Stimulated activated CD4-positive, alpha-beta T cell treated with anti-CD3 and anti-CD28 coated beads, Interleukin-12 subunit alpha, Interleukin-12 subunit beta, amount 100 ng/mL, for 4 hours (primary cell): ENCODE measurements at places on chromosomes 6 and 20.

DNA sequence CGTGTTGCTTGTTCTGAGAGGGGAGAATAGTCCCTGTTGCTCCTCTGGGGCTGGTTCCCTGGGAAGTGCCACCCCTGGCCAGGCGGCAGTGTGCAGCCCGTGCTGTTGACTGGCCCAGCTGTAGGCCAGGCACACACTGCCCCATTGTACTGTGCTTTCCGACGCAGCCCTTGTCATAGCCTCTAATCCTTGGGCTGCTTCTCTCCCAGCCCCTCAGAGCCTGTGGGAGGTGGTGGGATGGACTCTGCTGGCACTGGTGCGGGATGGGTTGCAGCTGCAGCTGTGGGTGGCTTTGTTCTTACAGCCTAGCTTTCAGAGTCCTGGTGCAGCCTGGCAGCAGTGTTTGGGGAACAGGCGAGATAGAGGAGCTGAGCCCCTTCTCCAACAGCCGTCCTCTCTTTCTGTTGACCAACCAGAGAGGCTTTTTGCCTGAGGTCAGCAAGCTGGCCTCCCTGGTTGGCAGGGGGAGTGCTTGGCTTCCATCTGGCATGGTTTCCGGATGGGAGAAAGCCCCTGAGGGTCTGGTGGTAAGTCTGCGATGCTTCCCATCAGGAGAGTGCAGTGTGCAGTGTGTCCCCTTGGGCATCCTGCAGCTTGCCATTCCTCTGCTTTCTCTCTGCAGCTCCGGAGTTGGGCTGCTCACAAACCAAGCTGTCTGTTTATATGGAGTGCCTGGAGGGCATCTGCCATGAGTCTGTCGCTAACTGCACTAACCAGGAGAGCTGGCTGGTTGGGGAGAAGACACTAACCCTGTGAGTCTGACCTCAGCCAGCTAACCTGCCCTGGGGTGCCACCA lies 12.1 kb downstream of the TJAP1 start:
- DNase-seq: no peak

DNA sequence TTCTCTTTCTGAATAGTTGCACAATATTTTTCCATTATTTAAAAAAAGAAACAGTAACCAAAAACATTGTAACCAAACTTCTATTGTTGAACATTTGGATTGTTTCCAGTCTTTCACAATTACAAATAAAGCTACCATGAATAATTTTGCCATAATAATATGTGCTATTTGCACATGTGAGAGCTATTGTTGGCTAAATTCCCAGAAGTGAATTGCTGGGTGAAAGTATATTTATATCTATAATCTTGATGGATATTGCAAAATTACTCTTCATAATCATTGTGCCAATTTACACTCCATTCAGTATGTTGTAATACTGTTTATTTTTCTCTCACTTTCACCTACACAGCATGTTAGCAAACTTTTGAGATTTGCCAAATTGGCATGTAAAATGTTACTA lies 36.6 kb upstream of the SLC22A16 start:
- no peak for DNase-seq

DNA sequence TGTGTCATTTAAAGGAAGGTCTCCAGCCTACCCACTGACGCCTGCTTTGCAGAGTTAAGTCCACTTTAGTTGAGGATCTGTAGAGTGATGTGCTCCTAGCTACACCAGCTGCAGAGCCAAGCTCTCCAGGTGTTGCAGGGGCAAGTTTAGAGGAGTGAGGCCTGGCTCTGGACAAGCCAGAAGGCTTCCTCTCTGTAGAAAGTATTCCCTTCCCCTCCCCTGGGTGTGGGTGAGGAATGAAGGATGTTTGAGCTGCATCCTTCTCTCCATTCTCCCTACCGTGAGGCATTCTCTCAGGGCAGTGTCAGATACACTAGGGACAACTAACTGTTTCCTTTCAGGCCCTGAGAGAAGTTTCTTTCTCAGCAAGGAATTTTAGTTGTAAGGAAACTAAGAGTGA lies 66.5 kb downstream of the ELOVL5 start:
- no peak for DNase-seq

DNA sequence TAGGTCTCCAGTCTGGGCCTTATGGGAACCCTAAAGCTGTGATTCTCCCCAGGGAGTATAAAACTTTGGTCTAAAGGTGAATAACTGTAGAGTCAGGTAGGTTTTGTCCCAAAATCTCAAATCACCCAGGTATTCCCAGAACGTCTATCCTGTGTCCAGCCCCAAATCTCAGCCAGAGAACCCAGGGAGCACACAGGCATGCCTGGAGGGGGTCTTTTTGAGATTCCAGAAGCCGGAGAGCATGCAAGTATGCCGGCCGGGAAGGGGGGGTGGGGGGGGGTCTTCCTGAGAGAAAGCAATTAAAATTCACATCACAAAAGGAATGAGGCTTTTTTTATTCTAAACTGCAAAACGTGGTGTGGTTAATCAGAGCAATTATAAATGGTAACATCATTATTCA lies 210.0 kb downstream of the PTPRT start:
- no peak for DNase-seq

DNA sequence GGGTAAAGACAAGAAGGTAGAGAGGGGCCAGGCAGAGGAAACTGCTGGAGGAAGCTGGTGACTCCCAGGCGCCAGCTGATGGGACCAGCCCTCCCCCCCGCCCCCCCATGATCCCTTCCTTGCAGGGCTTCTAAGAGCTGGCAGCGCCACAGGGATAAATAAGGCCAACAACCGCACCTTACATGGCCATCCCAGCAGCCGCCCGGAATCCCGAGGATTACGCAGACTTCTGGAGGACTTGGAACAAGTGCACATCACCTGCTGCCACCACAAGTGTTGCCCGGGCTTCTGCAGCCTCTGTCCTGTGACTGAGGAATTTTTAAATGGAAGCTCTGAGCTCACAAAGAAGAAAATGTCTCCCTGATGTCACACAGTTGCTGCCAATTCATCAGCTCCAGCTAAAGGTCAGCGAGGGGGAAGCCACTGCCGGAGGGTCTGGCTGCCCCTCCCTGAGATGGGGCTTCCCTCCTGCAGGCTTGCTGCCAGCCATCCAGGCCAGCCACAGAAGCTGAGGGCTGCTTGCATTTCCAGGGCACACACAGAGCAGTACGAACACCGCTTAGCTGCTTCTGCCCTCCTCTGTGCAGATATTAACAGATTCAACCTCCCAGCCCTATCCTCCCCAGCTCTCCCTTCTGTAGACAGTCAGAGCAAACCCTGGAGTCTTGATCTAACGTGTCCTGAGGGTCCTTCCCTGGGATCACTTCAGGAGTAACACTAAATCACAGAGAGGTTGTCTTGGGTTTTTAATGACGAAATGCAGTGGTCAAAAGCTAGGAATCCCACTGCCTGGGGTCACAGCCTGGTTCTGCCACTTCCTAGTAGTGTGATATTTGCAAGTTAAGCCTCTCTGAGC lies 38.6 kb upstream of the PIM1 start:
- no peak for DNase-seq

GRCh38 chr20:38652995-38653394 lies 51.4 kb downstream of the ARHGAP40 start:
- DNase-seq: no peak

GRCh38 chr20:45588800-45589199 lies 9.7 kb upstream of the WFDC8 start:
- no peak for DNase-seq

DNA sequence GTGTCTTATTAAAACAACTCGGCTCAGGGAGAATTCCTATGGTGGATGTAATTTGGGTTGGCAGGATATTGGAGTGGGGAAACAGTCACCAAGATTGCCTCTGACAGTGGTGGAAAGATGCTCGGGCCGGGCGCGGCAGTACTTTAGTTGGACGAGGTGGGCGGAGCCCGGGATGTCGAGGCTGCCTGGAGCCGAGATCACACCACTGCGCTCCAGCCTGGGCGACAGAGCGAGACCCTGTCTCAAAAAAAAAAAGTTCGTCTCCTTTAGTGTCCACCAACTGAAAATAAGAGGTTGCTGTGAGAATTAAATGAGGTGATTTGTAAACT lies 621 bp downstream of the NOL7 start:
- peak; percentile 40 for DNase-seq

DNA sequence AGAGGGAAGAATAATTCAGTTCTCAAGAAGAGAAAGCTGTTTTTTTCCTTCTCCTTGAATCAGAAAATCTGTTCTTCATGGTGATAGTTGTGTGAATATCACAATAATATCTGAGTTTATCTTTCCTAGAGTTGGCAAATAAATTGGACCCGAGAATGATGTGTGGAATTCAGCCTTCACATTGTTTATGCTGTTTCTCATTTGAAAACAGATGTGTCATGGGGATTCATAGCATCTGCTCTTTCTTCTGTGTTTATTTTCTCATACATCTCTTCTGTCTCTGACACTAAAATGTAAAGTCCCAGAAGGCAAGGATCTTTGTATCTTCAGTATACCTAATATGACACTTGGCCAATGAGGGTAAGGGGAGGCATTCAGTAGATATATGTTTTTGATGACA lies 103.6 kb upstream of the SGK1 start:
- no peak for DNase-seq

DNA sequence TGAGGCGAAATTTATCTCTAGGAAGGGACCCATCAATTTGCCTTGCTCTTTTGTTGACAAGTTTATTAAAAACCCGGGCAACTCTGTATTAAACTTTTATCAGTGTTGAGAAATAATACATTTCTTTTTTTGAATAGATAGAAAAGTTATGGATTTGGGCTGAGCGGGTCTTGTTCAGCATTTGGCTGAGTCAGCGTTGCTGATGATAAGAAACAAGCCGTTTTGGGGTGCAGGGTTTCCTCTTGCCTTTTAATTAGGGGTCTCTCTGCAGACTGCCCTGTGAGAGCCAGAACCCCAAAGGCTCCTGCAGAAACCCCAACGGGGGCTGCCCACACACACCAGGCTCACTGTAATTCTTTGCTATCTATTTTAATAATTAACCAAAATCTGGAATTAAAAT lies 82.1 kb upstream of the SLCO4A1 start:
- DNase-seq: no peak

DNA sequence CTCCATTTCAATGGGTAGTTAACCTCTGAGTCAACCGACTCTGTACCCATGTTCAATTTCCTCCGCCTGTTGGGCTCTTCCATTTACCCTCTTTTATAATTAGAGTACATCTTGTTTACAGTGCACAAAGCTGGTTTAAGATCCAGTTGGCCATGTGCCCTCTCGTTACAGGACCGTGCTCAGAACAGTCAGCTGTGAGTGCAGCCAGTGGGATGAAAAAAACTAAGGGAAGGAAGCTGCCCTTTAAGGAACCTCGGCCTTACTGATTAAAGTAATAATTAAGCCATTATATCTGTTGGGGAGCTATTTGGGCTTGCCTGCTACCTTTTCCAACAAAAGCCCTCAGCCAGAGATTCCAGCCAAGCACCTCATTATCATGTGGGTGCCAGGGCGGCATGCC lies 68.8 kb downstream of the TMEM170B start:
- no peak for DNase-seq

- DNase-seq: no peak
These were observed 21.9 kb downstream of the TOP1 start for GRCh38 chr20:41050361-41051008.

DNA sequence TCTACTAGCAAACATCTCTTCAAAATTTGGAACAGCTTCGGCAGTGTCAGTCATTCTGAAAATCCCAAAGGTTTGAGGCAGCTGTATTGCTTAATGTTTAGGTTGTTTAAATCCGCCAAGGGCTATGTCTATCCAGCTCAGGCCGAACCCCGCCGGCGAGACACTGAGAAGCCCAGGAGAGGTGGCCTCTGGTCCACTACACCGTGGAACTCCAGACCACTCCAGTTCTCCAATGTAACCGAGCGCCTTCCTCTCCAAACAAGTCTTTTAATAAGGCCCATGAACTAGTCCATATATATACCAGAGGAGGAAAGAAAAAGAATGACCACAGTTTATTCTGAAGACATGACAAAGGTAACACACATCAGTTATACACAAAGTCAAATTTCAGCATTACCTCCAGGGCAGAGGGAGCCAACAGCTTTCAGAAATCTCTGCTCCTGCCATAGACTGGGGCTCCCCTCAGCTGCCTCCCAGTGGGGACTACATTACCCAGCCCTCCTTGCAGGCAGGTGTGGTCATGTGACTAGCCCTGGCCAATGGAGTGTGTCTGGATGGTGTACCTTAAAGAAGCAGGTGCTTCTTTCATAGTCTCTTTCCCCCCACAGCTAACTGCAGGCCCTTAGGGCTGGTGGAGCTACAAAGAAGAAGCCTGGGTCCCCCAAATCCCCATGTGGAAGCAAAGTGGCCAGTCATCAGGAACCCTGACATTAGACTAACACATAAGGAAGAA lies at the start of gene RAMACL:
Gene RAMACL, minus strand, starts transcription at position 255 of the 733 bp plus-strand sequence. Its CDS starts 201 bp downstream, at position 54.
- DNase-seq: peak; percentile 11

DNA sequence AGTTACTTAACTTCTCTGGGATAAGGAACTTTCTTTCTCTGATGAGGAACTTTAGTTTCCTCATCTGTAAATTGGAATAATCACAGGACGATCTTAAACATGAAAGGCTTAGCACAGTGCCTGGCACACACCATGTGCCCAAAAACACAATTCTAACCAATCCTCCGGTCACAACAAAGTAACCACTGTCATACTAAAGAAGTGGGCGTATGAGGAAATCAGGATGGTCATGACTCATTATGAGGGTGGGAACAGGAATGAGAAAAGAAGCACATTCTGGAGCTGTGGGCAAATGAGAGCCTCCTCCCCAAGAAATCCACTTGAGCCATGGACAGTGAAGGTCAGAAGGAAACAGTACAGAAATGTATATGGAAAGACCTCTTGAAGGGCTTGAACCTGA lies 82.9 kb downstream of the LRFN2 start:
- DNase-seq: no peak

DNA sequence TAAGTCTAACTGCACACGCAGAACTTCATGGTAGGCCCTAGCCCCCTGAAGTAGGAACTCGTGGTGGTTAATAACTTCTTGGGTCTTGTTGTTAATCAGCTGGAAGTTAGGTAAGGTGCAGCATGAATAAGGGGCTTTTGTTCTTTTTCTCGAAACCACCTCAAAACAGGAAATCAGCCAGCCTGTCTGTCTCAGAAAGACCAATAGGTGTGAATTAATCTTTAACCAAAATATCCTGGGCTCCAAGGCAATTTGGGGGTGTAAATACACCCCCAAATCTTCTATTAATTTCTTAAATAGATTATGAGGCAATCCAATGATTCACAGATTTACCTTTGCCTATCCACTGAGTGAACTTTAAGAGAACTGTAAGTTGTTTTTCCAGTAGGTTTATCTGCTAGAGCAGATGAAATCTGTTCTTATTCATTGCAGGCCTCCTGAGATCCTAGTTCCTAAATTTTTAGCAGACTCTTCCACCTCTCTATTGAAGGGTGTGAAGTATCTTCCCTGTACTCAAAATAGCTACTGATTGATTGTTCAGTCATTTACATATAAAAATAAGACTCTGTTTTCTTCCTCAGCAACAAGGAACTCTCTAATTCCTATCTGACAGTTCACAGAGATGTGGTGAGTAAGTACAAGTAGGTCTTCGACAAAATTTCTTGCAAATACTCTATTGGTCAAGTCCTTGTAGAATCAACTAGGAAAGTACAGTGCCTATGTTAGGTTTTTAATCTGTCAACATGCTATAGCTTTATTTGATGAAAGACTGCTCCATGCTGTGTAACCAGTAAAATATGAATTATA lies 427.1 kb upstream of the NOX3 start:
- no peak for DNase-seq

- DNase-seq: no peak
These were observed 3.1 kb downstream of the NNAT start for GRCh38 chr20:37523911-37524700.

- DNase-seq: no peak
These were observed 33.4 kb downstream of the PRDM1 start for GRCh38 chr6:106119546-106119945.

- no peak for DNase-seq
These were observed 506.2 kb upstream of the SLC35B3 start for GRCh38 chr6:8941577-8941976.
